ENCODE measurements at places on chromosomes 2 and 18.

- DNase-seq = no peak
Observed at GRCh38 chr2:7816944-7817343, 864.9 kb upstream of the ID2 start.

DNA sequence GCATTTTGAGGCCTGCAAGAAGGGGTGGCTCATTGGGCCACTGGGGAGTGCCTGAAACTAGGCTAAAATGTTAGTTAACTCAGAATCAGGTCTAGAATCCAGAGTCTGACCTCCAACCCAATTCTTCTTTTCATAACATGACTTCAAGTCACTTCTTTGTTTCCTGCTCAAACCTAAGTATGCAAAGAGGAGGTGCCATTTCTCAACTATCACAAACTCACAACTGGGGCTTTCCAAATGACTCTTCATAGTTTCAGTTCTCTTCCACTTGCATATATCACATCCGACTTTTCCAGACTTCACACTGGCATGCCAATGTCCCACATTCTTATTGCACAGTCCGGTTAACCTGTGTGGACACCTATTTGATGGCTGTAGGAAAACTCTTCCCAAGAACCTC lies 211.6 kb downstream of the TCF4 start:
- DNase-seq = no peak

GRCh38 chr2:150700666-150701580 lies 213.5 kb upstream of the RND3 start:
- DNase-seq = no peak

DNA sequence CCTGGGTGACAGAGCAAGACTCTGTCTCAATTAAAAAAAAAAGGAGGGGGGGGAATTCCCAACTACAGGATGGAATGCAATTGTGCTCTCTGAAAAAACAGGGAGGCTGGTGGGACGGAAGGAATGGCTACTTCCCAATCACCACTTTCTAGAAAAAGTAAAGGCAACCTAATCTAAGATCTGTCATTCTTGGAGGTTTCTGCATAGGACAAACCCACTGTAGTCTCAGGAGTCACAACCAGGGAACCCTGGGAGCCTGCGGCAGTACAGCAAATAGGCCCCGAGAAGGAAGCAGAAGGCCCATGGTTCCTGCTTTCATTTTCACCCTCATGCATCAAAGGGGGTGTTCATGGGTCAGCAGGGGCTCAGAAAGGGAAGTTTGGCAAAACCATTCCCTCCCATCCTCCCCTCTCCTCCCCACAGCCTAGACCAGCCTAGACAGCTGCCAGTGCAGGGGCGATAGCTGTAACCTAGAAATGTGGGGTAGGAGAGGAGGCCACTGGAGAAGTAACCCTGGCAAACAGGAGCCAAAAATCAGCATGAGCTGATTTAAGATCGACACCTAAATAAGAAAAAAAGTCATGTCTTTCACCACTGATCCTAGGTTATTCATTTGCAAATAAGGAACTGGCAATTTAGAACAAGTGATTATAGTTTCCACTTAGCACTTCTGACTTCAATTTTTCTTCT lies 48.0 kb downstream of the TRABD2A start:
- no peak for DNase-seq

- no peak for DNase-seq
Observed at GRCh38 chr18:13517369-13517768, 209.0 kb downstream of the FAM210A start.

DNA sequence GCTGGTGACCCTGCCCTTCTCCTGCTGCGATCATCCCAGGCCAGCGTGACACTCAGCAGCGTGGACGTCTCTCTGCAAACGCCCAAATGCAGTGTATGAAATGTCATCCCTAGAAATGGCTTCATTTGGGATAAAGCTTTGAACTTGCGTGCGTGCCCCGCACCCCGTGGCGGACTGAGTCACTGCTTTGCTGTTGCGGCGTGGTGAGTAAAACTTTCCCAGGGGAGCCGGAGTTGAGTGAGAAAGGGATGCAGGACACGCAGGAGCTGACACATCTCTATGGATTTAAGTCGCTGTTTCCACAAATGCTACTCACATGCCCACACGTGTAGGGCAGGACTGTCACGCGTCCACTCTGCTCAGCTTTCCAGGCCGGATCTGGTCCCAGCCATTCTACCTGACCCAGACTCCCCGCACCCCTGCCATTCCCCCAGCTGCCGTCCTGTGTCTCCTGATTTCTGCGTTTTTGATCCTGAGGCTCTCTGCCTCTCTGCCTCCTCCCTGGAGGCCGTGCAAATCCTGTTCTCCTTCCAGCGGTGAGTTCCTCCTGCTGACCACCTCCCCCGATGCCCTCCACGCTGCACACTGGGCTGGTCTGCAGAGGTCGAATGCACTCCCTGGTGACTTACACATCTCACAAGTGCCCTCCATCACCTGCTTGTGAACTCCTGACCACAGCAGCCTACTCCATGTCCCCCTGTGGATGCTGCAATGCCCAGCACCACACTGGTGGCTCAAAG lies 88.9 kb downstream of the MBP start:
- no peak for DNase-seq

GRCh38 chr2:10917927-10918326 lies 6.2 kb downstream of the KCNF1 start:
- DNase-seq = no peak

GRCh38 chr2:197862246-197862955 lies 58.0 kb downstream of the PLCL1 start:
- no peak for DNase-seq

DNA sequence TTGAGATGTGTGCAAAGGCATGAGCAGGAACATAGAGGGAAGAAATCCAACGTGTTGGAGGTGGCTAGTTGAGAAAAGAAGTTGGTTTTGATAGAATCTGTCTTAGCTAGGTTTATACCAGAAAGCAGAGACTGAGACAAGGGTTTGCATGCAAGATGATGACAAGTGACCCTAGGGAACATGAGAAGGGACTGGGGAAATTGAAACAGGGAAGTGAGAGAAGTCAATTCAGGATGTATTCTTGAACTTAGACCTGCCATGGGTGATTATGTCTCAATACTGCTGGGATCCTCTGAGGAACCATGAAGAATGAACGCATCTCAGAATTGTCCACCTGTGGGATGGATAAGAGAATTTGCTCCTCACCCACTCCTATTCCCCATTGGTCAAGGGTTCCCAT lies 20.5 kb downstream of the IL36A start:
- no peak for DNase-seq

- no peak for DNase-seq
Observed at GRCh38 chr18:75694292-75694691, 266.8 kb upstream of the SMIM21 start.

DNA sequence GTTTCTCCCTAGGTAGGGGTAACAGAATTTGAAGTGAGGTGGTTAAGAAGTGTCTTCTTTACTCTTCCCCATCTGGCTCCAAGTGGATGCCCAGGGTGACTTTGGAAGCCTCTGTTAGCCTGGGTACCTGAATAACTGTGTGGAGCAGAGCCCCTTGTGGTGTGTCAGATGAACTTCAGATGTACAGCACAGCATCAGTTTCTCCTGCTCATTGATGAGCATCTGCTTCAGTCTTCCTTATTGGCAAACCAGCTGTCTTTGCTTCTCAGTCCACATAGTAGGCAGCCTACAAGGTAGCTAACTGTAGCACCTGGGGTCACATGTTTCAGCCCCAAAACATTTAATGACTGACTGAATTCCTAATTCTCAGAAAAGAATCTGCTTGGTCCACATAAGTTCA lies 56.2 kb upstream of the ATP8B1 start:
- no peak for DNase-seq

DNA sequence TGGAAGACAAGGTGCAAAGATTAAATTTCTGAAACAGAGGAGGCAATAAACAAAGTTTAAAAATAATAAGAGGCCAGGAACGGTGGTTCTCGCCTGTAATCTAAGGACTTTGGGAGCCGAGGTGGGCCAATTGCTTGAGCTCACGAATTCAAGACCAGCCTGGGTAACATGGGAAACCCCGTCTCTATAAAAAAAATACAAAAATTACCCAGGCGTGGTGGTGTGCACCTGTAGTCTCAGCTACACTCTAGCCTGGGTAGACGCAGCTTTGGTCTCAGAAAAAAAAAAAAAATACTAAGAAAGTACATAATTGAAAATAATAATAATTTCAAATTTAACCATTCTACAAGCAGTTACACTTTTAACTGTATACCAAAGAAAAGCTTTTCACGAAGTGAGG lies 744.6 kb upstream of the POU3F3 start:
- no peak for DNase-seq

DNA sequence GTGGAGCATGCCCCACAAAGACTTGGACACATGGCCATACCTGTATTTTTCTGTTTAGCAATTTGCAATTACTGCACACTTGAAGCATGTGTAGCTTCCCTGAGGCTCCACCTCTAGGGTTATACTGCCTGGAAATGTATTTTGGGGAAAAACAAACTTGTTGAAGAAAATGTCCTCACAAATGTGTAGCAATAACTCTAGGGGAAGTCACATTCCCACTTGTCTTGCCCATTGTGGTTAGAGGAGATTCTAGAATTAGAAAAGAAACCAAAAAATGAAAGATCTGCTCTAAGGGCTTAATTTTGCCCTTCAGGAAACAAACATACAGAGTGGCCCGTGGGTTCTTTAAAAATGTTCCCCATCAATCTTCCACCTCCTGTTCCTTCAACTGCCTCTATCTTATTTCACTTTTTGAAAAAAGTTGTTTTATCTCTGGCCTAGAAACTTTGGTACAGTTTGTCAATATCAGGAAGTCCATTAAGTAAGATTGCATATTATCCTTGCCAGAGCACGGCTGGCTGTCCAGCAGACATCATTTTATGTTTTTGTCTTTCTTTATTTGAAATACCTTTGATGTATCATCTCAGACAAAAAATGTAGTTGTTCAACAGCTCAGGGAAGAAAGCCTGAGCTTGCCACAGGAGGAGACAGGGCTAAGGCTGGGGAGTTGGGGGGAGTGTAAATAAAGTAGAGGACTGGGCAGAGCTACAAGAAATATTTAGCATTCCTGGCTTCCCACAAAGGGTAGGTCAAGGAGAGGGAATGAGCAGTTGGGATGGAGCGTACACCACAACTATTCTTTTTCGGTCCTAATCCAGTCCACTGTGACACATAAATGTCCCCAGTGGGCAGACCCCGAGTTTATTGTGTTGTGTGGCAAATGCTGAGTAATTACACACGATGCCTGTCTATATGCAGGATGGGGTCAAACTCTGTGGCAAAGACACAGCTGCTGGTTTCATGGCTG lies 96.8 kb upstream of the CDC42EP3 start:
- no peak for DNase-seq

DNA sequence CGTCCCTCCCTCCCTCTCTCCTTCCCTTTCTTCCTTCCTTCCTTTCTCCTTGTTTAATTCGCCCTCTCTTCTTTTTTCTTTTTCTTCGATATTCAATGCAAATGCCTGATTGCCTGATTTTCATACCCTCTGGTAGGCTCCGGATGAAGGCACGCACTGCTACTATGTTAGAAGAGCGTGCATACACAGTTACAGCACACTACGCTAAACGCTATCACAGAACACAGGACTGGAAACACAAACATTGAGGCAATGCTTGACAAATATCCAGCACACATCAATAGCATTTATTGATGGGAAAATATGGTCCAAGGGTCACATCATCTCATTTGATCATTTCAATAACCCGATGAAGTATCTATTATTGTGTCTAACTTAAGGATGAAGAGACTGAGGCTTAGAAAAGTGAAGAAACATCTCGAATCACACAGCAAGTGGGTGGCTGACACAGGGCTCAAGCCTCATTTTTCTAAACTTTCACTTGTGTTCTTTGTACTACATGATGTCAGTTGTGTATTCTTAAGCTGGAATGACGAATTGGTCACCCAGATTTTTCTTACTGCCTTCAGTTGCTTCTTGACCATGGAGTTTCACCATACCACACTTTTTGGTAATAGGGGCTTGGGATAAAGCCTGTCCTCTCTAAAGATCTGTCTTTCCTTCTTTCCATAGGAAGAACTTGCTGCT lies 101.8 kb downstream of the TRIB2 start:
- no peak for DNase-seq

DNA sequence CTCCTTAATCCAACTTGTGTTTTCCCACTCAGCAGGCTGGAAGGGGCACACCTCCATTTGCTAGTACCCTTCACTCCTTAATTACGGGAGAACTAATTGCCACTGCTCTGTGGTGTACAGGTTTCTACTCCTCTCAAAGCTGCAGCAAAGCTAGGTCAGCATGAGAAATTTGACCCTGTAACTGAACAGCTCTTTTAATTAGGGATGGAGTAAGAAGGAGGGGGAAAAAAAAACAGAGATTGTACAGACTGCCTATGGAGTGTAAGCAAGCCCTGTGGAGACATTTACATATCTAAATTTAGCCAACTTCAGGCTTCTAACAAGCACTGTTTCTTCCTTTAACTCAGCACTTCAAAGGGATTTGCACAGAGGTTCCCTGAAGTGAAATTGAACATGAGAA lies 629.7 kb upstream of the SETBP1 start:
- peak; percentile 41 for DNase-seq

- no peak for DNase-seq
Observed at GRCh38 chr2:231884438-231885140, 41.6 kb downstream of the NPPC start.

DNA sequence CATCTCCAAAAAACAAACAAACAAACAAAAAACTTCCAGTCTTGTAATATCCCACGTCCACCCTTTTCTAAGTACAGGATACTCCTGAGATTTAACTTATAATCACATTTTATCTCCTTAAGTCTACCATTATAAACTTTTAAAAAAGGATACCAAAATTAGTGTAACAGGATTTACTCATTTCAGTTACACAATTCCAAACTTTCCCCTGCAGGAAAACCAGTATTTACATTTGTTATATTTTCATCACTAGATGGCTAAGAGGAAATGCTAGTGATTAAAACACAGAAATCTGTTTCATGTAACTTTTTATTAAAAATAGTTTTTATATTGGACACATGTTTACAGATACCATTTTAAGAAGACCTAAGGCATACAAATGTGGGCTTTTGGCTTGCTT lies 27.5 kb downstream of the CFAP36 start:
- no peak for DNase-seq

DNA sequence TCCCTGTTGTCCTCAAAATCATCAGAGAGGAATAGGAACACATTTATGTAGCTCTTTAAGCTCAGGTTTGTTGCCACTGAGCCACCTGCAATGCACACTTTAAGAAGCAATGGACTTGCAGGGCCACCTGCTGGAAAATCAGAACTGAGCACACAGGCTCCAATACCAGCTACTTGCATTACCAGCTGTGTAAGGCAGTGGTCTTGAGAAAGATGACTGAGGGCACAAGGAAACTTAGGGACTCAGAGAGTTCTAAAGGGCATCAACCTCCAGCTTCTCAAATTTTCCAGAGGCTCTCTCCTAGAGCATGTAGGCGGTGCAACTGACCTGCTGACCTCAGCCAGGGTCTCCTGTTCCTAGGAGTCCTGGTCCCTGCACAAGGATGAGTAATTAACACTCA lies 2.5 kb upstream of the CNDP2 start:
- DNase-seq = no peak

GRCh38 chr2:130156624-130157004 lies 11.7 kb upstream of the CCDC74B start:
- DNase-seq = no peak

DNA sequence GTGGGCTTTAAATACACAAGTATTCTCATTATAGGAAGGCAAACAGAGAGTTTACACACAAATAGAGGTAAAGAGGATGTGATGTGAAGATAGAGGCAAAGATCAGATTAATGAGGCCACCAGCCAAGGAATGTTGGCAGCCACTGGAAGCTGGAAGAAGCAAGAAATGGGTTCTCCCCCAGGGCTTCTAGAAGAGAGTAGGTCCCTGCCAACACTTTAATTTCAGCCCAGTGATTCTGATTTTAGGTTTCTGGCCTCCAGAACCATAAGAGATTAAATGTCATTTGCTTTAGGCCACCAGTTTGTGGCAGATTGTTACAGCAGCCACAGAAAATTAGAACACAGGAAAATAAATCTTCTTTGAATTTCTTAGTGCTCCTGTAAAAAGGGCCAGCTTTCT lies 916.7 kb downstream of the CPS1 start:
- DNase-seq = no peak
